NCI-H2107 (cell line): ENCODE measurements at places on chromosomes 6 and 20.

DNA sequence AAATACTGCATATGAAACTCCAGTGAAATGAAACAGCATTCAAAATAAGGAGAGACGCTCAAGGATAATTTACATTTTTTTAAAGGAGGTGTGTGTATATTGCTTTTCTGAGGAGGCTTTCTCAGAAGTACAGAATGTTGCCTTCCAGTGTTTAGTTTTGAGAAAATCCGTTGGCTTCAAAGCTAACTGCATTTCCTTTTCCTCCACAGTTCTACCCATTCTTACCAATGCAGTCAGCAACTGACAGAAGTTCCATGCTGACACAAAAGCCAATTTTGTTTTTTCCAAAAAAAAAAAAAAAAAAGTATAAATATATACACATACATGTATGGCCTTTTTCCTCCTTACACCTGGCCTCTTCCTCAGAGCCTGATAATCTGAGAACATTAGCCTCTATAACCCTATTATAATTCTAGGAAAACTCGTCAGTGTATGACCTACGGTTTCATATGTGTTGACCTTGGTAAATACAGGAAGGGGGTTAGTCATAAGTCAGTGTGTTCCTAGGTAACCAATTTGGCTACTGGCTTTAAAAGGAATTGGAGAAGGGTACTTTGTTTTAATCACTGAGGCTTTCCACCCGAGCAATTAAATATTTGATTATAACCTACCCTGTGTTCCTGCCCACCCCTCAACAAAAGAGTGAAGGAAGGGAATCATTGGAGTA is 24.2 kb downstream of the MGME1 start:
- DNase-seq = no peak

DNA sequence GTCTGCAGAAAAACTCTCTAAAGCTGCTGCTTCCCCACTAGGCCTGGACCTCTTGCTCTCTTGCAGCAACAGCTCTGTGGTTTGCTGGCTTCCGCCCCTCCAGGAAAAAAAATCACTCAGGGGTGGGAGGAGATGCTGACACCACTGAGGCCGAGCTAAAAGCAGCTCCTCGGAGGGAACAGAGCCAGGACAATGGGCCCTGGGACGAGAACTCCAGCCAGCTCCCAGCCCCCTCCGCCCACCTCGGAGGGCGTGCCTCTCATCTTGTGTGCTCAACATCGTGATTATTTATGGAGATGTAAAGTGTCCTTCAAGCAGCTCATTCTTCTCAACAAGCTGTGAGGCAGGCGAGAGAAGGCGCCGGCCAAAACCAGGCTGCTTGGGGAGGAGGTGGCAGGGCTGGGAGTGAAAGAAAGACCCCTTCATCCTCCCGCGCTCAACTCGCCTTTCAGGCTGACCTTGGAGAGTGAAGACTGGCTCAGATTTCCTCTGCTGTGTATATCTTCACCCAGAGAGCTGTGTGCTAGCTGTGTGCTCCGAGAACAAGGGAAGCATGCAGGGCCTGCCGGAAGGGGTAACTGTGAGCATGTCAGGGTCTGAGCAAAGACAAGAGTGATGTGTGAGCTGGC is 53.5 kb upstream of the LRFN2 start:
- no peak for DNase-seq

DNA sequence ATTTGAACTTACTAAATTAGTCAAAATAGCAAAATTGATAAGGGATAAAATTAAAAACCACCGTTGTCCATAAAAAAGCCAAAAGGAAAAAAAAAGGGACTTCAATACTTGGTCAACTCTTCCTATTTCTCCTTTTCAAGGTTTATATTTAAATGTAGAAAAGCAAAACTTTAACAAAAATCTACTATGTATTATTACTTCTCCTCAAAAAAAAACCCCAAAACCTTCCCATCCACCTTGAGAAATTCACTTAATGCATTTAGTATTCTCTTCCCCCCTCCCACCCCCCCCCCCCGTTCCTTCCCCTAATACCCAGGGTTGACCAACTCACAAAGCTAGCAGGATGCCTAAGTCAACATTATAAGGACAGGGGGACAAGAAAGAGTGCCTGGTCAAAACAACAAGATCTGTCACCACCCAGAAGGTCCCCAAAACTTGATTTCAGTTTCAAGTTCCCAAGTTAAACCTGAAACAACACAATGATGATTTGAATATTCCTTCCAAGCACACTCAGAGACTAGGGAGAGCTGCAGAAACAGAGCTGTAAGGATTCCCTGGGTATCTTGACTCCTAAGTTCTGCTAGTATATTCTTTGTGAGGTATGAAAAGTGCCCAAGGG is 14.6 kb downstream of the GMDS start:
- no peak for DNase-seq

DNA sequence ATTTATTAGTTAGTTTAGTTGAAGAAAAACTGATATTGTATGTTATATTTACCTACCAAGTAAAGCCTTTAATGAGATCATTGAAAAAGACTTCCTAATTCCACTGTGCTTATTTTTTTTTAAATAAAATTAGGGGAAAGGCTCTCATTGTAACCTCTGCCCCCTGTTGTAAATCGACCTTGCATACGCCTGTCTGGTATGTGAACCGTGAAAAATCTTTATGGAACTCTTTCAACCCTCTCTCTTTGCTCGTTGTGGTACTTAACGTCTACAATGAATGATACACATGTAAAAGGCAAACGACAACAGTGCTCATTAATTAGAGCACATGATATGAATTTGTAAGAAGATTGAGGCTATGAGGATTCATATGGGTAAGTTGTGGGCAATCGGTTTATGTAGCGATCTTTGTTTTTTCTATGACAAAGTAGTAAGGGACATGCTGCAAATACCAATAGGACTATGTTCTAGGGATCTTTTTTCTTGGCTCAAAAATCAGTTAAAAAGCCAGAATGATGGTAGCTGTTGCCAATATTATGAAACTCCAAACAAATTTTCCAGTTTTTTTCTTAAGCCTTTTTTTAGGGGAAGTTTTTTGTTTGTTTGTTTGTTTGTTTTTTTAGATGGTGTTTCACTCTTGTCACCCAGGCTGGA is 119.0 kb upstream of the MCHR2 start:
- no peak for DNase-seq

DNA sequence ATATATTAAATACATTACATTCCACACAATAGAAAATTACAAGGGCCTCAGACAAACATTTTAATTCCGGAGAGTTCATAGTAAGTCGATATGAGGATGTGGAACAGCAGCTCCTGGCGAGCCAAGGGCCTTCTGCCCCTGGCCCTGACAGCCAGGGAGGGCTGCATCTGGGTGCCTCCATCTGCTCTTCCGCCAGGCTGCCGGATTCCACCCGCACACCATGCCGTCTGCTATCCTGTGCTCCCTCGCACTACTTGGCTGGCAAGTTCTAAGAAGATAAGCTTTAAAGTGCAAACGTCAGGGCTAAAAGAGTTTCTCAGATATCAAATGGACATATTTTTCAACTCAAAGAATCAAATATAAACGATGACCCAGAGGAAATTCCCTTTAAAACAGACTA is 656.3 kb upstream of the NOX3 start:
- no peak for DNase-seq

- no peak for DNase-seq
These were observed 14.2 kb upstream of the BNIP5 start for GRCh38 chr6:36350681-36351571.

- no peak for DNase-seq
These were observed 109.5 kb upstream of the RAB32 start for GRCh38 chr6:146433881-146434731.

- DNase-seq = no peak
These were observed 16.2 kb downstream of the KCNK17 start for GRCh38 chr6:39298061-39298460.

- no peak for DNase-seq
These were observed 1174.7 kb upstream of the MAP3K7 start for GRCh38 chr6:91761621-91762020.

DNA sequence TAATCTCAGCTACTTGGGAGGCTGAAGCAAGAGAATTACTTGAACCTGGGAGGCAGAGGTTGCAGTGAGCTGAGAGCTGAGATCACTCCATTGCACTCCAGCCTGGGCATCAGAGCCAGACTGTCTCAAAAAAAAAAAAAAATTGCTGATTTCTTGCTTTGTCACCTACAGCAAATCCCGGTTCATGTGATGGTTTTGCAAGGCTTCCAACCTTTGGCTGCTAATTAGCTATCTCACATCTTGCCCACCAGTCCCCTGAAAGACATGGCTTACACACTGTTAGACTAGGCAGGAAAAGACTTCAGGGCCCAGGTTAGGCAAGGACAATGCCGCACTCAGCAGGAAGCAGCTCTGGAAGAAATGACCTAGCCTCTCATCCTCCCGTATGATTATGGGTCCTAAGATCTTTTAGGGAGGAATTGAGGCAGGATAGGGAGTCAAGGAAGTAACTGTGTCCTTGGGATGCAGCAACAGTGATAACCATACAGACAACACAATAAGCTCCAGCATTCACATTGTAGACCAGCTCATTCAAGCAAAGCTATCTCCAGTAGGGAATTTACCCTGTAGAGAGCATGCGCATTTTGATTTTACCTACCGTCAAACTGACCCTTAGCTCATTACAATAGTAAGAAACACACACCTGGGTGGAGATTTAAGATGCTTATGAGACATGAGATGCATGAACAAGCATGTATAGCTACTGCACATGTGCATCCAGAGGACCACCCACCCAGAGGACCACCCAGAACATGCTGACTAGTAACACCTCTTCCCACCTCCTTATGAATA is 40.5 kb upstream of the POU5F1 start:
- no peak for DNase-seq

DNA sequence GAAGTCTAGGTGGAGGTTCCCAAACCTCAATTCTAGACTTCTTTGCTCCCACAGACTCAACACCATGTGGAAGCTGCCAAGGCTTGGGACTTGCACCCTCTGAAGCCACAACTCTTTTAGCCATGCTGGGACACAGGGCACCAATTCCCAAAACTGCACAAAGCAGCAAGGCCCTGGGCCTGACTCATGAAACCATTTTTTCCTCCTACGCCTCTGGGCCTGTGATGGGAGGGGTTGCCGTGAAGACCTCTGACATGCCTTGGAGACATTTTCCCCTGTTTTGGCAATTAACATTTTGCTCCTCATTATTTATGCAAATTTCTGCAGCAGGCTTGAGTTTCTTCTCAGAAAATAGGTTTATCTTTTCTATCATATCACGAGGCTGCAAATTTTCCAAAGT is 355.4 kb upstream of the RUNX2 start:
- DNase-seq = no peak

GRCh38 chr20:24948939-24949679 is at the start of gene CST7:
CST7 (plus strand) TSS chr20:24949269; CDS start chr20:24949506, 237 bp downstream.
- no peak for DNase-seq

DNA sequence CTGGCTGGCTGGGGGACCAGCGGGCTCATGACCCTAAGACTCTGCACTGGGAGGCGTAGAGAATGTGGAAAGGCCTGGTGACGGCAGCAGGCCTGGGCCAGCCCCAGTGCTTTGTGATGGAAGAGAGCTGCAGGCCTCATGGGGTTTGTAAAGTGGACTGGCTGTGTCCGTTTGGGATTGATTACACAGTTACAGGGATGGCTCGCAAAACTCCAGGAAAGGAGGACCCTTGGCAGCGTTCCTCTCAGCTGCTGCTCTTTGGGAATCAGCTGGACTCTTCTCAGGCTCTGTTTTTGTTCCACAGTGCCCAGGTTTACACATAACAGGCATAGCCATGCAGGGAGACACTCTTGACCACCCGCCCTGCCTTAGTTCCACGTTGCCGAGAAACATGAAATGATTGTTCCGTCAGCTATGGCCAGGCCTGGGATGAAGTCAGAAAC is 89.0 kb downstream of the SLX4IP start:
- DNase-seq = no peak

- DNase-seq = no peak
These were observed 95.5 kb downstream of the ASXL1 start for GRCh38 chr20:32453467-32454163.

DNA sequence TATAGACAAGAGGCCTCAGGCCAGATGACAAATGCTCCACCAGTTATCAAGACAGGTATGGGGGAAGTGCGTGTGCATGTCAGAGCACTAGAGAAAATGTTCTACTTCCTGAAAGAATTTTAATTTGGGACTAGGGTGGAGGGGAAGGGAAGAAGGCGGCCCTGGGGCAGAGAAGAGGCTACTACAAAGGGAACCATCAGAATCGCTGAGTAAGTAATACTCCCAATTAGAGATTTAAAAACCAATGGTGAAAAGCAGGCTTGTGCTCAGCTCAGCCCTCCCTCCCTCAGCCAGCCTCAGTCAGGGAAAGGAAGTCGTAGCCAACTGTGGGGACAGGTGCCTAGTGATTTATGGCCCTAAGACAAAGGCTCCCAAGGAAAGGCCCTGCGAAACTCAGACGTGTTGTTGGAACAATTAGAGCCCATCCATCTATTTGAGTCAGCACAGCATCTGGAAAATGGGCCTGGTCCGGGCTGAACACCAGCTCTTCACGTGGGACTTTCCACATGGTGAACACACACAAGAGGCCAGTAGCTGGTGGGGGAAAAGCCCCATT is 15.0 kb upstream of the MAFB start:
- no peak for DNase-seq

GRCh38 chr20:48667889-48668413 is 159.8 kb downstream of the PREX1 start:
- no peak for DNase-seq

GRCh38 chr6:22882581-22882980 is 313.2 kb downstream of the HDGFL1 start:
- DNase-seq = no peak

DNA sequence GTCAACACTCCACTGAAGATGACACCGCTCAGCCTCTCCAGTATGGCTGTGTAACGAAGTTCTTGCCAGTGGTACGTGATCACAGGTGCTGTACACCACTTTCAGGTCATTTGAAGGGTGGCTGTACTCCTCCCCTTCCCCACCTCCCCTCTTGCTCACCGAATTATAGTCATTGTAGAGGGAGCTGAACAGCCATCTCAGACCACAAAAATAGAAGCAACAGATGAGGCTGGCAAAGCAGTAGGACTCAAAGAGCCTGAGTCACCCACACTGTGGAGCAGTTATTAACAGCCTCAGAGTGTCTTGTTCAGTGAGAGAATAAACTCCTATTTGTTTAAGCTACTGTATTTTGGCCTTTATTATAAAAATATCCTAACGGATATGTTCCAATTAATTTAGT is 192.5 kb upstream of the MCHR2 start:
- DNase-seq = no peak

- DNase-seq = no peak
These were observed 230.4 kb downstream of the CLVS2 start for GRCh38 chr6:123226398-123226797.

DNA sequence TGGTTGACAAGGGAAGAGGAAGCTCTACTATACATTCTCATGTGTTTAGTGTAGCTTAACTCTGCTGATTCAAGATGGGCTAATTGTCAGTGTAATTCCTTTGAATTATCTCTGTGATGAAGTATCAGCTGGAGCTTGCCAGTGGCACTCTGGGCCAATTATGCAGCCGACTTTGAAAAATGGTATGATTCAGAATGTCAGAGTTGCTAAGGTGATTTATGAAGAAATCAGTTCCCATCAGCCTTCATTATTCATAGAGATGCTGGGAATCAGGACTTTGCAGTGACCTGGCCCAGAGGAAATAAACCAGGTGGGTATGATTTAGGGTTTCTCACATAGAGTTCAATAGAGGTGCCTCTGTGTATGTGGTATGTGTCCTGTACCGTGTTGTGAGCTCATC is 33.4 kb downstream of the KCNS1 start:
- DNase-seq = no peak

GRCh38 chr6:18245642-18246041 is 18.7 kb downstream of the DEK start:
- DNase-seq = no peak

- DNase-seq = no peak
These were observed 229.3 kb downstream of the SYNDIG1 start for GRCh38 chr20:24698706-24699206.

GRCh38 chr6:30819297-30819917 is 64.9 kb upstream of the DDR1 start:
- DNase-seq = no peak

GRCh38 chr20:61662968-61663331 is 402.7 kb downstream of the TAF4 start:
- DNase-seq = no peak
